ENCODE measurements at places on chromosomes 11 and 22.
A peak's percentile ranks its signal among the peaks of the same experiment; 100 is the strongest.

DNA sequence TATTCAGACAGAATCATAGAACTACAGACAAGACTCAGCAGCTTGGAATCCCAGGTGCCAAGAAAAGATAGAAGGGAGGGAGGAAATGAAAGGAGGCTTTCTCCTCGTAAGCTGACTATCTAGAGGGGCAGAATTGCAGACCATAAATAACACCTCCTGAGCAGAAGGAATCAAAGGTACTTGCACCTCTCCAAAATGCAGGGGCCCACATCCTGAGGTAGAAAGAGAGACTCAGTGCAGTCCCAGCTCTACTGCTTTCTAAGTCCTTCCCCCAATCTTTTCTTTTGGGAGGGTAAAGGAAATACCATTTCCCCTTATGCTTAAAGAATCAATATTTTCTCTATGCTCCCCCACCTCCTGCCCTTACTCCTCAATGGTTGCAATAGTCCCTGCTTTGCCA lies 55.2 kb downstream of the SYTL2 start:
- no peak for DNase-seq

DNA sequence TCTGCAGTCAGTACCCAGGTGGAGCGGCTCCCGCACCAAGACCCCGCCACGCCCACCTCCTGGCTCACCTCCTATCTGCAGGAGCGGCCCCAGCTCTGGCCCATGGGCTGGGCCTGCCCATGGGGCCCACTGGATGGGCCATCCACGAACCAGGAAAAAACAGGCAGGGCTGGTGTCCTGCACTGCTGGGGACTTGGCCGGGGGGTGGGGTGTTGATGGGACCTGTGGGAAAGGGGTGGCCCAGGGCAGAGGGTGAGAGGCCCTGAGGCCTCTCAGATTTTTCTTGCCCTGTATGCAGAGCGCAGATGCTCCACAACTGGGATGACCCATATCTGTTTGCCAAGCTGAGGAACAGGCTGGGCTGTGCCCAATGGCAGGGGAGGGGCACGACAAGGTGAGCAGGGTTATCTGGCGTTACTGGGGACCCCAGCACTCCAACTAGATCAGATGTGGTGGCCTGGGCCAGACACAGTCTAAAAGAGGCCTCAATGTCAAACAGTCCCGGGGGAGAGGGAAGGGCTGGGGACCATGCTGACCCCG lies 2.7 kb upstream of the PIM3 start:
- DNase-seq: no peak

DNA sequence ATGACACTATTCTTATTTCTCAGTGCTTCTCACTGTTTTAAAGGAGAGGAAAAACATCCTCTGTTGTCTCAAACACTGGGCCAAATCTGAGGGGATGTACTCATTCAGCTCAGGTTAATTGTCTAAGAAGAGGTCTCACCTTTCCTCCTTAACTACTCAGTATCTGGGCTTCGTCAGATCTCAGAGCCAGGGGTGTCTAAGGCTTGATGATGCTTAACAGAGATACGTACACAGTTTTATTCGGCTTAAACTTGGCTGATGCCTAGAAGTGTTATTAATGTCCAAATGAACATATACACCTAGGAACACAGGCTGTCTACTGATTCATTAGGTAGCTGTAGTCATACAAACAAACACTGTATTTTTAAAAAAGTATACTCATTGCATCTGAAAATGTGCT lies 85.8 kb downstream of the UVRAG start:
- DNase-seq: no peak

- no peak for DNase-seq
Observed at GRCh38 chr11:66190786-66191185, 77.7 kb upstream of the RAB1B start.

- DNase-seq: no peak
Observed at GRCh38 chr11:116109228-116109627, 605.0 kb upstream of the CADM1 start.

GRCh38 chr11:1842149-1843097 lies 3.6 kb downstream of the TNNI2 start:
- no peak for DNase-seq

GRCh38 chr22:30485362-30485988 lies 13.7 kb upstream of the SEC14L3 start:
- DNase-seq: peak; percentile 38

All from kidney (tissue), 22 donors.